ENCODE measurements at places on chromosomes 2 and 18. TPM values are rescaled to one million over a fixed set of nuclear protein-coding genes. Genes with fewer than 3 reads are reported as not detected.

DNA sequence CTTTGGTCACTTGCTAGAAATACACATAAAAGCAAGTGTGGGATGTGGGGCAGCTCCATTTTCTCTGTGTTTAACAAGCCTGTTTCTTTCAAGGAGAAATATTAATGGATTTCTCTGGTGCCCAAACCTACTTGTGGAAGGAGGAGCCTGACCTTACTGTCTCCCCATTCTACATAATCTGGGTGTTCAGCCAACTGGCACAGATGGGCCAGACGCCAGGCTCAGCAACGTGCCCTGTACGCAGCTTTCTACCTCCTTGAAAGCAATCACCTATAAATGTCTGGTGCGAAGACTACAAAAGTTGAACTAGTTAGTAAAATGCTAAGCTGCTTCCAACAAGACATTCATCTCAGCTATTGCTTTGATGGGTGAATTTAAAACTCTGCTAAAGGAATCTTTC is 33.2 kb upstream of the MYO3B start:
- DNase-seq = no peak

GRCh38 chr2:241908686-241909420 is 39.3 kb downstream of the RTP5 start:
- no peak for DNase-seq

DNA sequence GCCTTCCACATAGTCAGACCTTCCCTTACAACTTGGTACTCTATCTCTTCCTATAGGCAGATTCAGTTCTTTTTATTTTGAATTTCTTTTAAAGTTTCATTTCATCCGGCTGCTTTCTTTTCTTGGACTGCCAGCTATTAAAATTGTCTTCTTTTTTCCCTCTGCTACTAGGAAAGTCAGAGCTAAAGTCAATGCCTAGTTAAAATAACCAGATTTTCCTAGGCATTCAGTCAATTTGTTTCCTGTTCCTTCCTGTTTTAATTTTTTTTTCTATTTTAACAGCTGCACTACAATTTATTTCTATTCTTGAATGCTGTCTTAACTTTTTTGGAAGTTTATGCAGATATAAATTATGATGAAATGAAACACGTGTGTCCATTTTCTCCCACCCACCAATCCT is 84.8 kb downstream of the EVA1A start:
- DNase-seq = no peak

DNA sequence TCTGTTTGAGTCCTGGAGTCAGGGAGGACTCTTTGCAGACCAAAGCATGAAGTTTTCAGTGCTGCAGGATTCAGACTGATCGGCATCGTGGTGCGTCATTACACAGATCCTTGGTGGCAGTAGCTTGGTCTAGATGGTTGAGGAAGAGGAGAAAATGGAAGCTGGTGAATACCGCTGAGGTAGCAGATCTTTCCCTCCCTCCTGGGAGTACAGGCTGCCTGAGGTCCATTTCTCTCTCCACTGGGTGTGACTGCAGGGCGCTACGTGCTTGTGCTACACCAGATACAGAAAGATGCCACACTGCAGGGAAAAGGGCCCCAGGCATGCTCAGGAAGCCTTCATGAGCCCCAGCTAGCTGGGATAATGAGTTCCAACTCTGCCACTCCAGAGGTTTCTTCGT is 3.3 kb upstream of the CNDP1 start:
- DNase-seq = no peak

DNA sequence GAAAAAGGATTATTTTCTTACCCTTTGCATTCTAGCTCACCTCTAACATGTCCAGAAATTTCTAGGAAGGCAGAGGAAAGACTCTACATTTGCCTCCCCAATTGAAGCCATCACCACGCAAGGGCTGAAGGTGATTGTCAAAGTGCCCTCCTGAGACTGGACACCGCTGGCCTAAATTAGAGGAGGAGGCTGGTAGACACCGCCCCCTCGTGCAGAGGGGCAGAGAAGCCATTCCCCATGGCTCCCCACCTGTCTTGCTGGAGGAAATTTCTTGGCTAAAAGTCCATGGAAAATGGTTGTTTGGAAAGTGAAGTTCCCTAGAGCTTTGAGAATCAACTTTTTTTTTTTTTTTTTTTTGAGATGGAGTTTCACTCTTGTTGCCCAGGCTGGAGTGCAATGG is 31.3 kb upstream of the CREB1 start:
- peak; percentile 19 for DNase-seq

DNA sequence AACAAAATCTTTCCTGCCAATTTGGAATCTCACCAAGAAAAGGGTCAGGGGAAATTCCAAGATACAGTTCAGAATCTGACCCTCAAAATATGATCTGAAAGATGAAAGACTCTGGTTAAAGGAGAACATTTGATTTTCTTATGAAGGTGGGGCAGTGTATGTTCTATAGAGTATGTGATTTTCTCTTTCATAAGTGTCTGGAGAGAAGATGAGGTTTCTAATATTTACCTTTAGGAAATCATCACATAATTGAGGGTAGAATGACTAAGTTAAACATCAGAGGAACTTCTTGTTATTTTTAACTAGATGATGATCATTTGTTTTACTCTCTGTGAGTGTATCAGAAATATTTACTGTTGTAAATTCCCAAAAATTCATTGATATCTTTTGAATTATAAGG is 27.8 kb upstream of the MBOAT2 start:
- DNase-seq = no peak

GRCh38 chr2:54366487-54367280 is 89.4 kb upstream of the SPTBN1 start:
- DNase-seq = no peak

- no peak for DNase-seq
These were observed 1.0 kb upstream of the PEX13 start for GRCh38 chr2:61016392-61017002.

DNA sequence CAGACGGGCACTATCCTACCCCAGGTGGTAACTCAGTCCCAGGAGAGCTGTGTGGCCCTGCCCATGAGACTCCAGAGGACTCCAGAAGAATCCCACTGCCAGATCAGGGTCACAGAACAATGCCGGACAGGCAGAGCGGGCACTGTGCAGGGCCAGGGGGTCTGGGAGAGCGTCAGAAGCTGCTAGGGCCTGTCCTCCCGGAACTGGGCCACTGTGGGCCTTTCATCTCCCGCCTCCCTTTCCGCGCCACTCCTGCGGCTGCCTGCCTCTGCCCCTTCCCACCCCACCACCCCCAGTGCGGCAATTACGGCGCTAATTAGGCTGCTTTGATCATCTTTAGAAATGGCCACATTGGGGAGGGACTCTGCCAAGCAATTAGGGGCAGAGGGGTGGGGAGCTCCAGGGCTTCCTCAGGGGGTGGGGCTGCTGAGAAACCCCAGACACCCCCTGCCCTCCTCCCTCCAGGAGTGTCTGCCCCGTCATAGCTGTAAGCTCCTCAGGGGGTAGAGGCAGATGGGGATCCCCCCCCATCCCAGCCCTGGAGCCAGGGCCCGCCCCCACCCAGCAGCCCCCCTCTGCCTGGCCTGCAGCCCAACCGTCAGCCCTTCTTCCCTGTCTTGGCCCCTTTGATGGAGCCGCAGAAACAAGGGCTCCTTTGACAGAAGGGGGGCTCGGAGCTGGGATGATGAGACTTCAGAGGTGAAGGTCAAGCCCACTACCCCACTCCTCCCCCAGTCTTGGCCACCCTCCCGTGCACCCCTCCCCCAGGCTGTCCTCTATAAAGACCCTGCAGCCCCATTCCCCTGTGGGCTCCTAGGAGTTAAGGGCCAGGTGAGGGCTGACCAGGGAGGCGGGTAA is at the start of gene PRSS56:
TSS of gene PRSS56 (plus strand) at position 808 of the 858 bp plus-strand sequence. CDS start 211 bp downstream, outside the sequence.
- DNase-seq = no peak

GRCh38 chr2:73110168-73111072 is 2.3 kb downstream of the RAB11FIP5 start:
- DNase-seq = no peak

- DNase-seq = no peak
These were observed 69.6 kb downstream of the RDH14 start for GRCh38 chr2:18490901-18491300.

GRCh38 chr2:158049129-158049855 is 52.4 kb upstream of the UPP2 start:
- DNase-seq = peak; percentile 39

GRCh38 chr2:227617316-227618230 is at the start of gene SCYGR4:
SCYGR4 (plus strand) TSS chr2:227617498; CDS start chr2:227617498, 0 bp downstream.
- peak; percentile 31 for DNase-seq

DNA sequence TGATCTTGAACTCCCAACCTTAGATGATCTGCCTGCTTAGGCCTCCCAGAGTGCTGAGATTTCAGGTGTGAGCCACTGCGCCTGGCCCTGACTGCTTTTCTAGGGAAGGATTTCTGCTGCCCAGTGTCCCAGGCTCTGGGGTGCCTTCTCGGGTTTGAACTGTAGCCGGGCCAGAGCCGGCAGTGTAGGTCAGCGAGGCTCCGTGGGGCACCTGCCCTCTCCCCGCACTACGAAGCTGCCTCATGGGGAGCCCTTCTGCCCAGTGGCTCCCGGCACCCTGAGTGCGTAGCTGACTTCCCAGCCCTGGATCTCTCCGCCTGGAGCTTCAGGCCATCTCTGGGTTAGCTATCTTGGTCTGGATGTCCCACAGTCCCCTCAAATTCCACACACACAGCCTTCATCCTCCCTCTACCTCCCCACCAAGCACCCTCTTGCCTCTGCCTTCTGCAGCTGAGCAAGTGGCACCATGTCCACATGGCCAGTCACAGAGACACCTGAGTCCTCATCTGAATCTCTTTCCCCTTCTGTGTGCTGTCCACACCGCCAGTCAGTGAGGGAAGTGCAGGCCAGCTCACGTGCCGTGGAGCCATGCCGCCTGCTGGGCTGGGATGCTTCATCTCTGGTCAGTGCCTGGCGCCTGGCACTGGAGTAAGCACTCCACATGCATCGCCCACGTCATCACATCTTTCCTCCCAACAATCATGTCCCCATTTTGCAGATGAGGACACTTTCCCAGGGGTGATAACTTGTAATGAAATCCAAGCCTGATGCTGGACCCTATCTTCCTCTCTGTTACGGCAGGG is 69.2 kb downstream of the EDAR start:
- DNase-seq = no peak

GRCh38 chr2:216665717-216666116 is 29.6 kb downstream of the IGFBP5 start:
- DNase-seq = no peak

DNA sequence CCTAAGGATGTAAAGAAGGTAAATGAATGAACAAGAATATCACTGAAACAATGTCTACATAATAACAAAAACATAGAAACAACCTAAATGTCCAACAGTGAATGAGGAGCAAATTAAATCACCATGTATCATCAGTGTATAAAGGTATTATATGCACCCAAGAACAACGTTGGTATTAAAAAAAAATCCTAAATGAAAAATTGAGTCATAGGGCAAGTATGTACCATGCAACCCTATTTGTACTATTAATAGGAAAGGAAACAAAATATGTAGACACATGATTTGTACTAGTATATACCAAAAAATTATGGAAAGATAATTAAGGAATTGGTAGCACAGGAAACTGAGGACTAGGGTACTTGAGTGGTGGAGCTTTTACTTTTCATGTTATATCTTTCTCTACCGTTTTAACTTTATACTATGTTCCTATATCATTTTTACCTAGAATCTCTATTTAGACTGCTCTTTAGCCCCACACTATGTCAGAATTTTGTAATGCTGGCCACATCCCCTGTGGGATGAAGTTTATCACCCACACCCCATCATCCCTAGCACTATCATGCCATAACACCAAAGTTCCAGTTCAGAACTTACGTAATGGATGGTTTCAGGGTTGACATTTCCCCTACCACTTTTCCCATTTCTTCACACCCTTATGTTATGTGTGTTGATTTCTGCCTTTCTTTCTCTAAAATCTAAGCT is 25.6 kb downstream of the IKZF2 start:
- no peak for DNase-seq

DNA sequence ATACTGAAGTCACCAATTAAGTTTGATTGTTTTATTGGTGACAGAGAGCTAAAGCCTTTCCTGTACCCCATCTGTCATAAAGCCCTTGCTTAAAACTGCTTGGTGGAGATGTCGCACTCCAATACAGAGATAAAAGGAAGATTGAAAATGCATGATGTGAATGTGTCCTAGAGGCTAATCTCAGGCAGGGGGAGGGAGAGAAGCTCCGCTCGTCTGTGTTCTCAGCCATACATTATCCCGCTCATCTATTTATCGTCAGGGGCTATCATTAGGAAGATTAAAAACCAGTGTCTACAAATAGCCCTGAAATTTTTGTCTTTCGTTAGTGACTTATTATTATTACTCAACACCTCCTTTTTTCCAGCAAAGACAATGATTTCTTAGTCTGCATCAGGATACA is 110.3 kb downstream of the CMPK2 start:
- DNase-seq = no peak

GRCh38 chr2:26299471-26300101 is 46.4 kb upstream of the SELENOI start:
- DNase-seq = no peak

YWHAQ gene
- total RNA-seq = 223 TPM

REEP1 gene
- 46.1 TPM for total RNA-seq

ALK gene
- total RNA-seq = 0.83 TPM

PLCL1 gene
- 86.2 TPM for total RNA-seq

CCDC150 gene
- total RNA-seq = 0.33 TPM

ADCYAP1 gene
- 4.0 TPM for total RNA-seq

LIMS2 gene
- total RNA-seq = 185 TPM

COBLL1 gene
- 63.1 TPM for total RNA-seq

MYO3B gene
- not detected for total RNA-seq

TMEM150A gene
- total RNA-seq = 36.7 TPM

CYBRD1 gene
- total RNA-seq = 281 TPM

UGT1A10 gene
- not detected for total RNA-seq

CYTIP gene
- 3.3 TPM for total RNA-seq
